ENCODE measurements at places on chromosomes 7 and 10.

GRCh38 chr7:2932402-2933251 is 88.5 kb upstream of the GNA12 start:
- DNase-seq, result no peak

- peak; percentile 97 for DNase-seq
Observed at GRCh38 chr10:79322616-79323543, 24.4 kb upstream of the PPIF start.

- peak; percentile 8 for DNase-seq
Observed at GRCh38 chr10:82440775-82441174, 565.8 kb downstream of the NRG3 start.

GRCh38 chr7:25037325-25037724 is 57.3 kb upstream of the OSBPL3 start:
- no peak for DNase-seq

DNA sequence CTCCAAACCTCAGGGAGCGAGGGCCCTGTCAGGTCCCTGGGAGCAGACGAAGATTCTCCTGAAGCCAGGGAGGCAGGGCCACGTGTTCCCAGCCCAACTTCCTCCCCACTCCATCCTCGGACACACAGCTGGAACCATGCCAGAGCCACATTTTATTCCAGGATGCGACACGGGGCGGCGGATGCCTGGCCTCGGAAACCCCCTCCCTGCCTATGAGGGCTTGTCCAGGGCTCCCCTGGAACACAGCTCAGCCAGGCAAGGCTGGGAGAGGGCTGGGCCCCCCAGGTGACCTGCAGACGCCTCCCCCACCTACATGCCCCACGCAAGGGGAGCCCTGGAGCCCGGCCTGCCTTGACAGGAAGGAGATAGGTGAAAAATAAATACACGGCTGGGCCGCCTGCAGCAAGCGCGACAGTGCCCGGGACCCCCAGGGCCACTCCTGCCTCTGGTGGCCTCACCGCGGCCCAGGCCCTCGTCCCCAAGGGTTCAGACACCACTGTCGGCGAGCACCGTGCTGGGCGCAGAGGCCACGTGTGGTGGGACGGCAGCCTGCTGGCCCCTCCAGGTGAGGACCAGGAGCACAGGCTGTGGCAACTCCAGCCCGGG is 21.5 kb downstream of the GET4 start:
- peak; percentile 6 for DNase-seq

DNA sequence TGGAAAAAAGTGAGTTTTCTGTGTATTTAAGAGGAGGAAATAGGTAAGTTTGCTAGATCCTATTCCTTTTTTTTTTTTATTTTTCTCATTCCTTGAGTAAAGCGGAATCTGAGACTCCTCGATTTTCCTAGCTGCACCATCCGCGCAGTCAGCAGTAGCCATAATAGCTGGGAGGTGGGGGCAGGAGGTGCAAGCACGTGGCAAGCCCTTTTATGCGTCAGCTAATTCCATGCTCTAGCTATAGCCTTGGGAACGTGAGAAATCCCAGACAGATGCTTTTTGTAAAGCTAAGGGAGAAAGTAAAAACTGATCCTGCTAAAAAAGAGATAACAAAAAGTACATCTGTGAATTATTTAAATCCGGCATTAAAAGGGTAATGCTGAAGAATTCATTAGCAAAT is 33.2 kb upstream of the TPK1 start:
- DNase-seq, result no peak

GRCh38 chr7:157587051-157587804 is 250.4 kb downstream of the DNAJB6 start:
- no peak for DNase-seq

DNA sequence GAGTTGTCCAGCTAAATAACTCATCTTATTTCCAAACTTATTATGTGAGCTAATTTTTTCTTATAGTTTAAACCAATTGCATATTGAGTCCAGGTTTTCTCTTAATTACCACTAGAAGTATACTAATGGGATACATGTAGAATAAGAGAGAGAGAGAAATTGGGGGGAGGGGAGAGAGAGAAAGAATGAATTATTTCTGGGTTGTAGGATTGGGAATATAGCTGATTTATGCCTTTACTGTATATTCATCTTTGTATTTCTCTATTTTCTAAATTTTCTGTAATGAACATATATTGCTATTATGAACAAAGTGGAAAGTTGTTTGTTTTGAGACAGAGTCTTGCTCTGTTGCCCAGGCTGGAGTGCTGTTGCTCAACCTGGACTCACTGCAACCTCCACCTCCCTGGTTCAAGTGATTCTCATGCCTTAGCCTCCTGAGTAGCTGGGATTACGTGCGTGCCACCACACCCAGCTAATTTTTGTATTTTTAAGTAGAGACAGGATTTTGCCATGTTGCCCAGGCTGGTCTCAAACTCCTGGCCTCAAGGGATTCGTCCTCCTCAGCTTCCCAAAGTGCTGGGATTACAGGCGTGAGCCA is 26.1 kb upstream of the ITGB1 start:
- no peak for DNase-seq

GRCh38 chr10:130190055-130190736 is 54.0 kb downstream of the GLRX3 start:
- DNase-seq, result peak; percentile 83

GRCh38 chr7:22363756-22364422 is 6.9 kb upstream of the RAPGEF5 start:
- no peak for DNase-seq

DNA sequence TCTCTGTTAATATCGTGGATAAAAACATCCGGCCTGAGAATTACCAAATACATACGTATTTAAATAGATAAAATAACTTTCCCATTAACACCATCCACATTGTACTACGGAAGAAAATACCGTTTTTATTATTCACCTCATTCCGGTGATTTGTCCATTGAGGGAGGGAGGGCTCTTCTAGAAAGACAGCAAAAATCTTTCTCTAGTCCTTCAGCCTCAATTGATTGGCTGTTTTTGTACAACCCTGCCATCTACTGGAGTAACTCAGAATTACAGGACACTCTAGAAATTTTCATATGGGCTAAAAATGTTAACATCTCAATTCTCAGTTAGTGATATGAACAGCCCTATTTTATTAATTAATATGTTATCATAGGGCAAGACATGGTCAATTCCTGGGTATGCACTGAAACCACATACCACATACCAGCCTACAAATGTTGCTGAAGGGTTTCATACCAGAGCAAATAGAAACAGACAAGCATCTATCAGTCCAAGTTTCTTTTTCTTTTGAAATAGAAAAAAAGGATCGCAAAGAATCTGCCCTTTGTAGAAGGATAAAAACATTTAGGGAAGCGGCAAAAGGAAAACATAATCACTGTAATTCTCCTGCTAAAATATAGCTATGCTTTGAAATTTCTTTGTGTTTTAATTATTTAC is 55.8 kb upstream of the CDCA7L start:
- peak; percentile 84 for DNase-seq

- DNase-seq, result no peak
Observed at GRCh38 chr10:69780077-69780476, 21.6 kb upstream of the COL13A1 start.

DNA sequence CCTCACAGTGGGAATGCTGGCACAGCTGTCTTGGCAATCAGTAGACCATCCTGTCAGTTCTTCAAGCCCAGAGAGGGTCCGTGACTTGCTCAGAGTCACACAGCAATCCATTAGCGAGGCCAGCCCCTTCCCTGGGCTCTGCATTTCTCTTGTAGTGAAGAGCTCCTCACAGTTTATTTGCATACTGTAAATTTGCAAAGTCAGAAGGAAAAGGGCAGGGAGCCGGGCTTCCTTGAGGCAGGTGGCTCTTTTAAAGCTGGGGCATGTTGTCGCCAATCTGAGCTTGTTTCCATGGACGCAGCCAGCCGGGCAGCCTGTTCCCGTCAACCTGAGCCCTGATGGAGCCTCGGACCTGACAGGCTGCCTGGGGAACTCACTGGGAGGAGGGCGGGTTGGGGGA is 123.4 kb downstream of the CUX1 start:
- no peak for DNase-seq

DNA sequence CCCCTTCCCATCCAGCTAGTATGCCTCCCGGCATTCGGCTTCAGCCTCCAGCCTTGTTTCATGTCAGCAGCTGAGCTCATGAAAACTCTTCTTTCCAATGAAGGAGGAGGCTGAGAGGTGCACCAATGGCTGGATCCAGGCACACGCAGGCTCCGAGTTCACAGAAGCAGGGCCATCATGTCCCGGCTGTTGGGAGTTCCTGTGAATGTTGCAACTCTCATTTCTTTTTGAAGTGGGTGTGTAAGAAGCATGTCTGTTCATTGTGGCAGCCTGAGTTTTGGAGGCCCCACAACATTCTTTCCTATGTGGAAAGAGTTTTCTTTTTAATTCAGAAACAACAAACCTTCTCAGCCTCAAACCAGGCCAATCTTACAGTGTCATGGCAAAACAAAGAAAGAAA is 89.7 kb downstream of the PTPRE start:
- no peak for DNase-seq

DNA sequence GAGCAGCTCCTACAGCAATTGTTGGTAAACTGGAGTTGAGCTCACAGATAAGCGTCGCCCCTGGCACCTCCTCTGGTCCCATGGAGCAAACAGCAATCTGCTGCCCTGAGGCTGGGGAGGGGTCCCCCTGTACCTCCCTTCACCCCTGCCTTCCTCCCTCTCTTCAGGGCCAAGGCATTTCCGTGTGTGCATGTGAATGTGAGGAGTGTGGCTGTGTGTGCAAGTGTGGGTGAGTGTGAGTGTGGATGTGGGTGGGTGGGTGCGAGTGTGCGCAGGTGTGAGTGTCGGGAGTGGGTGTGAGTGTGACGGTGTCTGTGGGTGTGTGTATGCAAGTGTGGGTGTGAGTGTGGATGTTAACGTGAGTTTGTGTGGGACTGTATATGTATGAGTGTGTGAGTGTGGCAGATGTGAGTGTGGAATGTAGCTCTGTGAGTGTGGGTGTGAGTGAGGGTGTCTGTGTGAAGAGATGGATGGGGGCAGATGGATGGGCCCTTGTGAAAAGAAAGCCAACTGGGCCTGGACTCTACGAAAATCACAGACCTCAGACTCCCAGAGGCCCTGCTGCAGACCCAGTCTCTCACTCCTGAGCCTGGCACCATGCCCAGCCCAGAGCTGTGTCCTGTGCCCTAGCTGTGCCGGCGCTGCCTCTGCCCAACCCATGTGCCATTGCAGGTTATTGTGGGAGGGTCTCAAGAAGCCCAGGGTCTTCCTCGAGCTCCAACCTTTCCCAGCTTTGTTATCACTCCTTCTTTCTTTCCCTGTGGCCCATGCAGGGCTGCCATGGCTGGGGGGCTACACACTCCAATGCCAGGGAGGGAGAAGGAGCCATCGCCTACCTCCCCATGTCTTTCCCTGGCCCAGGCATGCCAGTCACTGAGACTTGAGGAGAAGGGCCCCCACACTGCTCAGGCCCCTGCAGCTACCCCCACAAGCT is 73.9 kb downstream of the GRID1 start:
- DNase-seq, result no peak

- peak; percentile 40 for DNase-seq
Observed at GRCh38 chr7:24025094-24025493, 258.9 kb upstream of the NPY start.

- no peak for DNase-seq
Observed at GRCh38 chr10:9800571-9800970, 1217.1 kb upstream of the CELF2 start.

- no peak for DNase-seq
Observed at GRCh38 chr10:102462512-102463054, 11.2 kb upstream of the C10orf95 start.

DNA sequence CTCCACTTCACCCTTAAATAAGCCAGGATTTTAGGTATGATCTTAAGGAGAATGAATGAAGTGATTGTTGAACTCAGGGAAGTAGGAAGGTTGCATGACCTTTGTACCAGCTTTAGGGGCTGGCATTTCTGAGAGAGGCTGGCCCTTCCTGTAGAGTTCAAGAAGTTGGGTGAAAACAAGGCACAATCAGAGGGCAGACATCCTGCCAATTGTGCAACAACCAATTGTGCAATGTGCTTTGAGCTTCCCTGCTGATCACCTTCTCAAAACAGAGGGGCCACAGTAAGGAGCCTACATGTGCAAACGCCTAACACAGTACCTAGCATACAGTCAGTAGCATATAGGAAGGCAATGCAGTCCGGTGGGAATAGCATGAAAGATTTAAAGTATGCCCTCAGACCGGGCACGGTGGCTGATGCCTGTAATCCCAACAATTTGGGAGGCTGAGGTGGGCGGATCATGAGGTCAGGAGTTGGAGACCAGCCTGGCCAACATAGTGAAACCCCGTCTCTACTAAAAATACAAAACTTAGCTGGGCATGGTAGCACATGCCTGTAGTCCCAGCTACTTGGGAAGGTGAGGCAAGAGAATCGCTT is 5.4 kb downstream of the CPVL start:
- DNase-seq, result no peak

GRCh38 chr7:29138588-29138987 is 7.7 kb downstream of the CPVL start:
- DNase-seq, result no peak

DNA sequence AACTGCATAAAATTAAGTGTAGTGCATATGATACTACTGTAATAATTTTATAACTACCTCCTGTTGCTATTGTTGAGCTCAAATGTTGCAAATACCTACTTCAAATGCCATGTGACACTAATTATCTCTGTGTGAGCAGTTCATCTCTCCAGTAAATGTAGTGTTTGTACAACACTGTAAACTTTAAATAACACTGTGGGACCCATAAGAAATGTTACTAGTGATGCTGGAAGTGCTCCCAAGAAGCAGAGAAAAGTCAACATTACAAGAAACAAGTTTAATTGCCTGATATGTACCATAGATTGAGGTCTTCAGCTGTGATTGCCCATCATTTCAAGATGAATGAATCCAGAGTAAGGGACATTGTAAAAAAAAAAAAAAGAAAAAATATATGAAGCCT is 39.9 kb downstream of the RALA start:
- DNase-seq, result no peak

DNA sequence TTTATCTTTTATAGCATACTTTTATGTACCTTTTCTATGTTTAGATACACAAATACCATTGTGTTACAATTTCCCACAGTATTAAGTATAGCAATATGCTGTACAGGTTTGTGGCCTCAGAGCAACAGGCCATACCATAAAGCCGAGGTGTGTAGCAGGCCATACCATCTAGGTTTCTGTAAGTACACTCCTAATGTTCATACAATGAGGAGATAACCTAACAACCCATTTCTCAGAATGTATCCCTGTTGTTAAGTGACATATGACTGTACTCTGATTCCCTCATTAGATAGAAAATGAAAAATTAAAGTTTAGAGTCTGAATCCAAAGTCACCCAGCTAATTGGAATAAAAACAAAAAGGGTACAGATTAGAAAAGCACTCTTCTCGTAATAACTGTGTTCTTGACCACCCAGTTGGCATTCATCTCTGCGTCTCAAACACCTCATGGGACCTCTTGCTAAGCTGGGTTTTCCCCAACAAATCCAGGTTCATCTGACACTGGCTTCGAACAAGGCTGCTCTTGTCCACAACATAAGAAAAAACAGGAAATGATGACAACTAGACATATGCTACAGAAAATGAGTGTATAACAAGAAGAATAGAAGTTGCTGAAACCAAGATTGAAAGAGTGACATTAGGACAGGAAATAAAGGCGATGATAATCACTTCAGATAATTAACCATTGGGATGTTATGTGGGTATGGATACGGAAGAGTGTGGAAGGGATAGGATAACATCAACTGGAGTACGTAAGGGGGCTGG is 1.4 kb downstream of the NDUFB8 start:
- DNase-seq, result no peak

Data from fibroblast of skin of right biceps (primary cell).